NCI-H1417 treated with DMSO at 0.1 percent for 48 hours (cell line): ENCODE measurements at places on chromosomes 3 and 15.

GRCh38 chr15:59295261-59296001 is 77.2 kb downstream of the MYO1E start:
- DNase-seq, result no peak

DNA sequence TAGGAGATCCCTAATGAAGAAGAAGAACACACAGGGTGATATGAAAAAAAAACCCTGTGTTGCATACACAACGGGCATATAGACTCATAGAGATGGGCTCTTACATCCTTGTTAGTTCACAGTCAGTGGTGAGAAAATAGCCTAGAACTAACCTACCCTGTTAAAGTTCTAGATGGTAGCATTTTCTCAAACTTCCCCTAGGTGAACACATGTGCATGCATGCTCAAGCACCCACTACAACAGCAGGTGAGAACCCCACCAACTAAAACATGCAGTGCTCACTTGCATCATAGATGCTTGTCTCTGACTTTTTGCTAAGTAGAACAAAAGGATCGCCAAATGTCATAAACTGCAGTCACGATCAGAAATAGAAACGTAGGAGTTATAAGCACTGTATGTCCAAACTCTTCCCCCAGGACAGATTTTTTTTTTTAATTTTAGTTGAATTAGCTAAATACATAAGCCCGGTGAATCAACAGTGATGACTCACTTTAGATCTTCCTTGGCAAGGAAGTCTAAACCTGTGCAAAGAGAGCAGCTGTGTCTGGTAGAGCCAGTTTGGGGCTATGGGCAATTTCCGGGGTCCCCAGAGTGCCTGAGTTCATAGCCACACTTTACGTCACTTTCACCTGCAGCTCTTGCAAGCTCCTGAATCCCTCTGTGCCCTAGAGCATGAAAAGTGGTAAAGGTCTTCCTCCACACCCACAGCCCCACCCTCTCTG is 96.2 kb upstream of the SEMA6D start:
- no peak for DNase-seq

DNA sequence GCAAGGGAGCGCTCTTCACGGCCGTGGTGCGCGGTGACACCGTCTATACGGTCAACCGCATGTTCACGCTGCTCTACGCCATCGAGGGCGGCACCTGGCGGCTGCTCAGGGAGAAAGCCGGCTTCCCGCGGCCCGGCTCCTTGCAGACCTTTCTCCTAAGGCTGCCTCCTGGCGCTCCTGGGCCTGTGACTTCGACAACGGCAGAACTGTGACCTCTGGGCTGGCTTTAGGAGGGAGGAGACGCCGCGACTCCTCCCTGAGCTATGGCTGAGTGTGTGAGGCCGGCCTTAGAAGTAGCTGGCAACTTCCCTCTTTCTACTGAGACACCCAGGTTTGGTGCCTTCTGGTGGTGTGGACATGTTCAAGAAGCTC is 1.4 kb downstream of the KBTBD13 start:
- DNase-seq, result no peak

- DNase-seq, result no peak
Measured at GRCh38 chr15:66882251-66883020, 180.4 kb downstream of the SMAD6 start.

GRCh38 chr15:74136814-74137536 is 6.6 kb downstream of the ISLR2 start:
- no peak for DNase-seq

- no peak for DNase-seq
Measured at GRCh38 chr3:71395470-71395869, 188.1 kb downstream of the FOXP1 start.

DNA sequence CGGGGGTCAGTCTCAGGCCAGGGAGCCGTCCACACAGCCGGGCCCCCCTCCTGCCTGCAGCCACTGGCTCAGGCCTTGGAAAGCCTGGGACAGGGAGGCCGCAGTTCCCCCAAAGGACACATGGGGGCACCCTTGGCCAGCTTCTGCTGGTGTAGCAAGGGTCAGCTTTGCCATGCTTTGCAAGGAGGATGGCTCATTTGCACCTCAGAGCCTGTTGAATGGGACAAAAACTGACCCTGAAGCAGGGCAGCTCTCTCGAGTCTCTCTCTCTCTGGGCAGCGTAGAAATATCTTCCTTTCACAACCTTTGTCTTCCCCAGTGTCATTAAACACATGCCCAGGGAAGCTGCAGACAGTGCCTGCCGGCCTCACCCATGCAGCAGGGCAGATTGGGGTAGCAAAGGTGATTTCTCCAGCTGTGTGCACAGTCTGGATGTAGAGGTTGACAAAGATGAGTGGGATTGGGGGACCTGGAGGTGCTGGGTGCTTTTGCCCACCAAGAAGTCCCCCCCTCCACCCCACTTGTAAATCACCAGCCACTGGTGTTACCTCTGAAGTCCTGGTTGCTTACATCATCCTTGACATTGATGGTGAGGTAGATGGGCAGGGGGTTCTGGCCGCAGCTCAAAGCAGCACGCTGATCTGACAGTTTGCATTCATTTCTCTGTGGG is 17.4 kb upstream of the EHD4 start:
- DNase-seq, result no peak

GRCh38 chr3:184378651-184379357 is 797 bp upstream of the THPO start:
- DNase-seq, result no peak

DNA sequence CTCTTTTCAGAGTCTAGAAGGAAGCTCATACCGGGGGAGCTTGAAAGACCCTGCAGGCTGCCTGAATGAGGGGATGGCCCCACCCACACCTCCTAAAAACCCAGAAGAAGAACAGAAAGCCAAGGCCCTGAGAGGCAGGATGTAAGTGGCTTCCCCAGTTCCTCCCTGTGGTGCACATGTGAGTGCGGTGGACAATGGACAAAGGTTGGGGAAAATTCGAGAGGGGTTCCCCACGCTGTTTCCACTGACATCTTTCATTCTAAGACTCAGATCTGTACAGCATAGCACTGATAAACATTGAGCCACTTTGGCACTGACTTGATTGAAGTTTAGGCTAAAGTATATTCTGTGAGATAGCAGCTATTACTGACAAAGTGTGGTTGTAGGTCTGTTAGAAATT is 79.5 kb upstream of the UMPS start:
- no peak for DNase-seq

- DNase-seq, result no peak
Measured at GRCh38 chr3:133562376-133562775, 11.1 kb upstream of the CDV3 start.

DNA sequence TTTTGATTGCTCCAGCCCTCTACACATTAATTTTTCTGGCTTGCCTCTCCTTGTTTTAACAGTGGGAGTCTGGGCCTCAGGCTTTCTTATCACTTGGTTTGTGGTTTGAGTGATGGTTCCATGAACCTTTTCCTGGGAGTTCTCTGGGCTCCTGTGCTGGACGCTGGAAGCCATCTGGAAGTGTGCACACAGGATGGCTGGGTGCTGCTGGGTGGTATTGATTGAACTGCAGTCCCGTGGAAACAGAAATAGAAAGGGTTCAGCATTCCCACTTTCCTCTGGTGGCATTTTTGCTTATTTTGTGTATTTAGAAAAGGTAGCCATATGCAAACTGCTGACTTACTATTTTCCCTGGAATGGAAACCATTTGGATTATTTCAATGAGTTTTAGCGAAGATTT is 25.6 kb downstream of the MITF start:
- DNase-seq, result no peak

DNA sequence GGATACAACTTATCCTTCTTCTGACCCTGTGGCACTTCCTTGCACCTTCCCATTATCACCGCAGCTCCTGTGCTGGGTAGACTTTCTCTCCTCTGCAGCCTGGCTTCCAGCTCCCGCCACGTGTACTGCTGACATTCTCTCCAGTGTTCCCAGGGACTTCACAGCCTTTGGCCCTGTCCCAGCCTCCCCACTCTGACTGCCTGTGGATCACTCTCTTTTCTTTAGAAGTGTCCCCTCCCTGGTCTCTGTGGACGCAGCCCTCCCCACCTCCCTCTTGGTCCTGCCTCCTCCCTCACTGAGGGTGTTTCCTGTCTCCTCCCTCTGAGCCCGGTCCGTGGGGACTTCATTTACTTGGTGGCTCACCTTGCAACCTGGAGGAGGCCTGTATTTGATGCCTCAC is 17.4 kb downstream of the PDIA5 start:
- no peak for DNase-seq

DNA sequence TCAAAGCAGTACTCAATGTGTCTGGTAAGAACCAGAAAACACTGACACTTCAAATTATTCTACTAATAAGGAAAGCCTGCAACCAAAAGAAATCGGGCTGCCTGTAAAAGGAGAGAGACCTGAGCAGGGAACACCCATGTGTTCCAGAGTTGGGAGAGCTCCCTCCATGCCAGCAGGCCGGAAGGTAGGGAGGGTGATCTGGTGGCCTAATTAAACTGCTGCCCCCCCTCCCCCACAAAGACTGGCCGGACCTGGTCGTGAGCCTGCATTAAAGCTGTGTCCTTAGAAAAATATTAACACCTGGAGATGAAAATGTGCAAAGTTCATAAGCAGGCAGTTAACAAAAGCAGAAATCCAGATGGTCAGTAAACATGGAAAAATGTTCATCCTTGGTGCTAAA is 170.6 kb upstream of the BHLHE40 start:
- DNase-seq, result no peak

DNA sequence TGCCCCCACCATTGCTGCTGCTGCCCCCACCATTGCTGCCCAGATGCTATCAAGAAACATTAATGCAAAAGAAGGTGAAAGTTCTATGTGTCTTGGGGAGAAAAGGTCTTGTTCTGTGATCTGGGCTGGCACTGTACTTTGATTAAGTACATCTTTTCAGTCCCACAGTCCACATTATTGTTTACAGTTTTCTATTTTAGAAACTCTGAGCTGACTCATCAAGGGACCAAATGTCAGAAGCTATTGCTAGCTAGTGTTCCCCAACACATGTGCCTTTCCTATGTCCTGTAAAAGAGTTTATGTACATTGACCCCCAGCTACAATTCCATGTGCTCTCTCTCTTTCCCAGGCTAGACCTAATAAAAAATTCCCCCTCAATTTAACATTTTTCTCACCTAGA is 264.7 kb upstream of the NECTIN3 start:
- no peak for DNase-seq

DNA sequence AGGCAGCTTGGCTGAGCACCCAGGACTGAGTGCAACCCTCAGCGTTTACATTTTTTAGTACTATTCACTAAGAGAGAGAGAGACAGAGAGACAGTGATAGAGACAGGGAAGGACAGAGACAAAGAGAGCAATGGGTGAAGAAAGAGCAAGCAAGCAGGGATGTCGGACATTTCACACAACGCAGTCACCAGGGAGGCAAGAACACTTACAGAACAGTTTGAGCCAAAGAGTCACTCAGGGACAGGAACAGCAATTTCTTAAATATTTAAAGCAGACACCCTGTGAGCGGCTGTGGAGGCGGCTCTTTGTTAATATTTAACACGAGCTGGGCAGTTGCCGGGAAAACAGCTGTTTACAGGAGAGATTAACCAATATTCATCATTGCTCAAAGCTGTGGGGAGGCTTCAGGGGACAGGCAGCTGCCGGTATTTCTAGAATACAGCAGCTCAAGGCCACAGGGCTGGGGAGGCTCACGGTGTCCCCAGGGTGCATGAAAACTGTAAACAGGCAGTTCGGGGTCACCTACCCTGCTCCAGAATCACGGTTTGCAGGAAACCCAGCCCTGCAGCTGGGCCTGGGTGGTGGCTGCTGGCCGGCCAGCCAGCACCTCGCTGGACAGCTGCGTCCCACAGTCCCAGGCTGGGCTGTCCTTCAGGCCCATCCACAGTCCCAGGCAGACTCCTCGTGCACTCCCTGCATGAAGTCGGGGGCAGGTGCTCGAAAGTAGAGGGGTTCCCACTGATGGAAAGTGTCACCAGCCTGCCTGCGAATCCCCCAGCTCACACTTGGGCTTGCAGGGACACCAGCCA is 38.8 kb upstream of the PCSK6 start:
- no peak for DNase-seq

GRCh38 chr3:29373131-29373680 is 92.3 kb downstream of the RBMS3 start:
- no peak for DNase-seq

DNA sequence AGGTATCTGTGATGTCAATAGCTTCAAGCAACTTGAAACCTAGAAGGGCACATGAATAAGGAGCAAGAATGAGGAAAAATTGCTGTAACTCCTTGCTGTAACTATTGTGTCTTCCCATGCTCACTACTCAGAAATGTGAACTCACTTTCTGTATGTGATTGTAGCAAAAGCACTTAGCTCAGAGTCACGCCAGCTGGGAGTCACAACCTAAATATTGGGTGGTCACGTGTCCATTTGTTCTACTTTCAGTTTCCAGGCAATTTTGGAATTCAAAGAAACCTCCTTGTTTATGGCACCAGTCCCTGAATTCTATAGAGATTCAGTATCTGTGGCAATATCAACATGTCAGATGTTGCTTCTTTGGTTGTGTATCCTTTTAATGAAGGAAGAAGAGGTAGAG is 241.6 kb upstream of the AZI2 start:
- no peak for DNase-seq

DNA sequence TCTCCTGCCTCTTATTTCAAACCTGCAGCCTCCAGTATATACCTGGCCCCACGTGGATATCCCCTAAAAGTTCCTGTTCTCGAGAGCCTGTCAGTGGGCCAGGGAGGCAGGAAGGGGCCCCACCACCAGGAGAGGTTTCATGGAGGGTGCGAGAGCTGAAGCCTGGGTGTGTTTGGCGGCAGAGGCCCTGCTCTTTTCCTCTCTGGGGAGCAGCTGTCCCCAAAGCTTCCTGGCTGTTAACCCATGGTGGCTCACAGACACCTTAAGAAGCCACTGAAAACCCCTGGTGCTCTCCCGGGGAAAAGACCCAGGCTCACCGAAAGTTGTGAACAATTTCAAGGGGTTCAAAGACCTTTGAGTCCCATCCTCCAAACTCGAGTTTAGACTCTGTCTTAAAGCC is 1.1 kb downstream of the PRRT3 start:
- DNase-seq, result no peak

- DNase-seq, result no peak
Measured at GRCh38 chr3:39978308-39978707, 168.9 kb downstream of the MYRIP start.

- no peak for DNase-seq
Measured at GRCh38 chr15:59933607-59934006, 70.5 kb upstream of the FOXB1 start.

GRCh38 chr3:60916546-60916945 is 334.7 kb downstream of the FHIT start:
- no peak for DNase-seq

DNA sequence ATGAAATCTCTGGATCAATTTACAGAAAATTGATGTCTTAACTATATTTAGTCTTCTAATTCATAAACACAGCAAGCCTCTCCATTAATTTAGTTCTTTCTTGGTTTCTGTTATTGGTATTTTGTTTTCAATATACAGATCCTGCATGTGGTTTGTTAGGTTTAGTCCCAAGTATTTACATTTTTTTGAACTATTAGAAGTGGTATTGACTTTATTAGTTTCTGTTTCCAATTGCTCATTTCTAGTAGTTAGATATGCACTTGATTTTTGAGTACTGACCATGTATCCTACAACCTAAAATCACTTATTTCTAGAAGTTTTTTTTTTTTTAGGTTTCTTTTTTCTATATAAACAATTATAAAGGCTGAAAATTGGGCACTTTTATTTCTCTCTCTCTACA is 335.9 kb downstream of the CHST2 start:
- DNase-seq, result no peak
